ENCODE measurements at places on chromosomes 16 and 17. TPM values are rescaled to one million over a fixed set of nuclear protein-coding genes. Genes with fewer than 3 reads are reported as not detected.

DNA sequence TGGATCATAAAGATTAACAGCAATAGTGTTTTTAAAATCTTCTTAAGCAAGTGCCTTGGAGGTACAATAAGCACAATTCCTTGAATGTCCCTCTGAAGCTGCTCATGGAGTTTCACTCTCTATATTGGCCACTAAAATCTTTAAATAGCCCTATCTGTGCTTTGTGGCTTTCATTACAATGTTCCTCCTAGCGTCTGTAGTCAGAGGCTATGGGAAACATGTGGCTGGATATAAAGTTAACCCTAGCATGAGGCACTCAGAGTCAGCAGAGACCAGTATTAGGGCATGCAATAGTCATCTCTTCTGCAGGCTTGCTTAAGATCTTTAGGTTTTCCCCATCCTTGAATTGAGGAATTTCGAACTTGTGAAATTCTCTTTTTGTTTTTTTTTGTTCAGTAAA is 668.2 kb downstream of the CDH11 start:
- H3K27me3 ChIP-seq, result no peaks in the 10 kb centered on the region
- no peak overlapping the region for H3K27ac ChIP-seq
- no peak for DNase-seq

GRCh38 chr16:3938843-3939624 is 58.5 kb upstream of the CREBBP start:
- no peak overlapping the region for H3K27ac ChIP-seq
- no peak for DNase-seq
- no peaks in the 10 kb centered on the region for H3K4me1 ChIP-seq
- no peak overlapping the region for H3K4me3 ChIP-seq

DNA sequence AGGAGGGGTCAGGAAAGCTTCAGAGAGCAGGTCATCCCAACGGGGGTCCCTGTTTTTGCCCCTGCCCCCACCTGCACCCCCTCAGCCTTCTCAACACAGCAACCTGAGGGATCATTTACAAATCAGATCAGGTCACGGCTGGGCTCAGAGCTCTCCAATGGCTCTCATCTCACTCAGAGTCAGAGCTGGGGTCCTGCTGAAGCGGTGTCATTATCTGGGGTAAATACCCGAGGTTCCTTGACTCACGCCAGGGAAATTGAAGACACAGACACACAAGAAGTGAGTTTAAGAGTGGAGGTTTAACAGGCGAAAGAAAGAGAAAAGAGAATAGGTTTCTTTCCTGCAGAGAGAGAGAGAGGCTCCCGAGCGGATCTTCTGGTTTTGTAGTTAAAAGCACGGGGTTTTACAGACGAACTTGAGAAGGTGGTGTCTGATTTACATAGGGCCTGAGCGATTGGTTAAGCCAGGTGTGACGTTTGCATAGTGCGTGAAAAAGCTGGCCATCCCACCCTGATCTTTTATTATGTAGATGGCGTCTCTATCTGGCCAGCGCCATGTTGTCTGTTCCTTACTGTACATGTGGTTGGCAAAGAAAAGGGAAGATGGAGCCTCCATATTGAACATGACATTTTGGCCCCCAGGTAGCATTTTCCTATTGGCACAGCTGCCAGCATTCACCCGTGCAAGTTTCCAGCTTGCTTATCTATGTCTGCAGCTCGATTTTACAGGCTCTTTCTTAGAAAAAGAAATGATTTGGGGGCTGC is 51.4 kb downstream of the WSB1 start:
- H3K4me1 ChIP-seq, result peaks cover 17% of the 10 kb centered on the region
- H3K4me3 ChIP-seq, result no peak overlapping the region
- H3K27ac ChIP-seq, result no peak overlapping the region
- no peaks in the 10 kb centered on the region for H3K36me3 ChIP-seq
- no peak for DNase-seq
- H3K27me3 ChIP-seq, result no peaks in the 10 kb centered on the region

GRCh38 chr17:83005639-83006038 is 73.8 kb upstream of the METRNL start:
- no peaks in the 10 kb centered on the region for H3K36me3 ChIP-seq
- H3K4me3 ChIP-seq, result no peak overlapping the region
- no peaks in the 10 kb centered on the region for H3K27me3 ChIP-seq

GRCh38 chr16:87226926-87227295 is 90.3 kb downstream of the C16orf95 start:
- no peak overlapping the region for H3K4me3 ChIP-seq
- H3K27me3 ChIP-seq, result no peaks in the 10 kb centered on the region
- H3K36me3 ChIP-seq, result no peaks in the 10 kb centered on the region
- no peak overlapping the region for H3K27ac ChIP-seq

GRCh38 chr17:14499976-14500375 is 199.1 kb downstream of the HS3ST3B1 start:
- DNase-seq, result no peak
- H3K27ac ChIP-seq, result no peak overlapping the region
- no peaks in the 10 kb centered on the region for H3K36me3 ChIP-seq
- no peaks in the 10 kb centered on the region for H3K4me1 ChIP-seq
- H3K27me3 ChIP-seq, result no peaks in the 10 kb centered on the region
- H3K4me3 ChIP-seq, result no peak overlapping the region

The EFNB3 gene
- not detected for total RNA-seq

The GOSR1 gene
- 36.5 TPM for total RNA-seq

The TOP2A gene
- total RNA-seq, result 214 TPM

The SERPINF2 gene
- total RNA-seq, result 0.21 TPM
